Pancreas (tissue), 10 donors: ENCODE measurements at places on chromosomes 1 and 21. TPM values are rescaled to one million over a fixed set of nuclear protein-coding genes. Genes with fewer than 3 reads are reported as not detected.

Gene BEND5
- polyA plus RNA-seq: 5.7 TPM

DNA sequence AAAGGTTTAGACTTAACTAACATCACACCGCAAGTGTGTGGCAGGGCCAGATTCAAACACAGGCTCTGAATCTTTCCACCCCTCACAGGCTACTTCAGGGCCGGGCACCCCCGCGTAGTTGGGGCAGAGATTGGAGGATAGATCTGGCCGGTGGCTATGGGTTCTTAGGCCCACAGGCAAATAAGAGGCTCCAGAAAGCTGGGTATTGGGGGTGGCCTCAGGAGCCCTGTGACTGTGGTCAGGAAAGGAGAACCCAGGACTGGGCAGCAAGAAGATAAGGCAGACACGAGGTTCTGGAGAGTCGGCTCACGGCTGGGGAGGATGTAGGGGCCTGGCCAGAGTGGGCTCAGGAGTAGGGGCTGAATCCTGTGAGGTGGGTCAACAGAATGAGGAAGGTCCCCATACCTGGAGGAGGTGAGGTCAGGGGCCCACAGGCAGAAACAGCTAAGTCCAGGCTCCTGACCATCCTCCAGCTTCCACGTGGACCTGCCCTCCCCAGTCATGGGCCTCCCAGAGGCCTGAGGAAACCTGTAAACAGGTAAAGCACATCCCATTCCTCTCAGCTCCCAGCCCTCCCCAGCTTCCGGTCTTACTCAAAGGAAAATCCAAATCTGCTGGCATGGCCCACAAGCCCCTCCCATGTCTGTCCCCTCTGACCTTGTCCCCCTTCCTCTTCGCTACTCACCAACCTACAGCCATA, 306.2 kb downstream of the MATN1 start:
- DNase-seq: no peak

DNA sequence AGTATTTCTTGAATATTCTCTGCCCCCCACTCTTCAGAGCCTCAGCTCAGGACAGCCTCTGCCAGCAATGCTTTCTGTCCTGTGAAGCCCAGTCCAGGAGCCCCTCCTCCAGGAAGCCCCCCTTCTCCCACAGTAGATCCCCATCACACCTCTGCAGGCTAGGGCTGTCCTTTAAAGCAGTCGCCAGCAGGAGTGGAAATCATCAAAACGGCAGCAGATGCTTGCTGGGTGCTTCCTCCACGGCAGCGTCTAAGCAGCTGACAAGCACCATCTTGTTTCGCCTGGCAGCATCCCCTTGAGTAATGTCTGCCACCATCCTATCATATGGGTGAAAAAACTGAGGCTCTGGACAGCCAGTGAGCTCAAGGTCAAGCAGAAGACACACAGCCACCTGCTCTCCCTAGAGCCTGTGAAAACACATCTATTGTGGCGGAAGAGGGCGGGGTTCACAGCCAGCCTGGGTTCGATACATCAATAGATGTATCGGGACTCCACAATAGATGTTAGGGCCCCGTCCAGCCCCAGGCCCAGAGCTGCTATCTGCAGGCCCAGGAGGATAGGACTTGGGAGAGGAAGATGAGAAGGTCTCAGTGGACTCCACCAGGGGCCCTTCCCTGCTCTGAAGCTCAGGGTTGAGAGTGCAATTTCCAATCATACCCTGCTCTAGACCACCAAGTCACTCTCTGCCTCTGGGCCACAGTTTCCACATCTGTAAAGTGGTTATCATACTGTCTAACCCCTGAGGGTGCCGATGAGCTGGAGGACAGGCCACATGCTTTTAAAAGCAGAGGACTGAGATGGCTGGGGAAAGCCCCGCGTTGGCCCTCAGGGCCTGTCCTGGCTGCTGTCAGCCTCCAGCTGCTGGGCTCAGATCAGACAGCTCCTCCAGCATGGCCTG, 17.5 kb downstream of the RUNX3 start:
- no peak for DNase-seq

DNA sequence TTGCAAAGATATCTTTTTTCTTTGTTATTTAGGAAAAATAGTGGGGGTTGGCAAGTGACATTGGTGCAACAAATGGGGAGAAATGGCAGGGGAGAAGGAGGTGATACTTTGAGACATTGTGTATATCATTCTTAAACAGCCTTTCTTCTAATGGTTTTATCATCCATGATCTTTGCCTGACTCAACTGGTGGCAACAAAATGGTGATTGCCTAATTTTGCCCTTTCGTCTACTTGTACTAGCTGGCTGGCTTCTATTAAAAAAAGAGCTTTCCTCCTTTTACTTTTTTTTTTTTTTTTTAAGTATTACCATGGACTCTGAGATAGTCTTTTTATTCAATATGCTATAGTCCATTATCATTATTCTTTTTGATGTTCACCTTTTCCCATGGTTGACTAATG, 27.7 kb downstream of the DESI2 start:
- no peak for DNase-seq

Gene POU3F1
- not detected for polyA plus RNA-seq

Gene CDCA8
- 0.57 TPM for polyA plus RNA-seq

Gene ATP6V1G3
- polyA plus RNA-seq: not detected

Gene IRF2BP2
- 93.6 TPM for polyA plus RNA-seq

GRCh38 chr1:226902601-226903000, 32.2 kb downstream of the PSEN2 start:
- DNase-seq: no peak

Gene ZMYND12
- polyA plus RNA-seq: 1.7 TPM
